ENCODE measurements at places on chromosomes 5 and 9.

- no peak for DNase-seq
These were observed 94.0 kb upstream of the SLC25A48 start for GRCh38 chr5:135740475-135740874.

DNA sequence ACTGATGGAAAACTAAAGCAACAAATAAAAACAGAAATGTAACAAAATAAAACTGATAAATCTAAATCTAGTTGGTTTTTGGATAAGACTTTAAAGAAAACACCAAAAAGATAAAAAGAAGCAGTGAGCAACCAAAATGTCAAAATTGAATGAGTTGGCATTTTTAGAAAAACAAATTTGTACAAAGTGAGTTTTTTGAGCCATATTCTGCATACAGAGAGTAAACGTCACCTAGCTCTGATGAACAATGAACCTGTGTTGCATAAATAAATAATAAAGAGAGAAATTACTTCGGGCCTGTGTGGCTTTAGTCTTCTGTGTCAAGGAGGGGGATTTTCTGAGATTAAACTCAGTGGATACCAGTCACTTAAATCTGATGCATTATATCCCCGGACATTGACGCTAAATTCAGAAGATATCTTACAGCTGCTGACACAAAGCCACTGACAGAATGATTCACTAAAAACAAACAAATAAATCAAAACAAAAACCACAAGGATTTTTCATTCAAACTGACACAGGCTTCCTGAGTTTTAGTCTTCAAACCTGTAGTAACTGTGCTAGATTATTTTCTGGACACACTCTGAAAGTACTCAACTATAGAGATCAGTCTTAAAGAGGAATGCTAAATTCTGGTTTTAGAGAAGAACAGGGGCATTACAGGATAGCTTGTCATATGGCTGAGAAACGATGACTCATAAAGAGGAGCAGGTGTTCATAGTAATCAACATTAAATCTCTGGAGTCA, 403.5 kb upstream of the ST8SIA4 start:
- DNase-seq = no peak

GRCh38 chr9:110797611-110798010, 129.0 kb downstream of the MUSK start:
- no peak for DNase-seq

GRCh38 chr5:85109616-85110015, 724.9 kb upstream of the EDIL3 start:
- no peak for DNase-seq

DNA sequence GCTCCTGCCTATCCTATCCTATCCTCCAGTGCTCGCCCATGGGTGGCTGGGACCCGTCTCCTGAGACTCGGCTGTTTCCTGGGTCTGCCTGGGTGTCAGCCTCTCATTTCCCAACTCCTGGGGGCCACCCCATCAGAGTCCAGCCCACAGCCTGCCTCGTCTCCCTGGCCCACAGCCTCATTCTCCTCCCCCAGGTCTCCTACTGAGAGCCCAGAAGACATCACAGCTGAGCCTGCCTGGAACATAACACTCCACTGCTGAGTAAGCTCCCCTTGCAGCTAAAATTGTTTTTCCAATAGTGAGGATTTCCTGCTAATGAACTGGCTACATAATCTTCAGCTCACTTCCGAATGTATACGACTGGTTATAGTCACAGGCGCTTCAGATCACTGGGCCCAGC, 95.3 kb downstream of the TTLL11 start:
- no peak for DNase-seq

- DNase-seq = no peak
These were observed 21.8 kb upstream of the TMOD1 start for GRCh38 chr9:97479496-97480159.

DNA sequence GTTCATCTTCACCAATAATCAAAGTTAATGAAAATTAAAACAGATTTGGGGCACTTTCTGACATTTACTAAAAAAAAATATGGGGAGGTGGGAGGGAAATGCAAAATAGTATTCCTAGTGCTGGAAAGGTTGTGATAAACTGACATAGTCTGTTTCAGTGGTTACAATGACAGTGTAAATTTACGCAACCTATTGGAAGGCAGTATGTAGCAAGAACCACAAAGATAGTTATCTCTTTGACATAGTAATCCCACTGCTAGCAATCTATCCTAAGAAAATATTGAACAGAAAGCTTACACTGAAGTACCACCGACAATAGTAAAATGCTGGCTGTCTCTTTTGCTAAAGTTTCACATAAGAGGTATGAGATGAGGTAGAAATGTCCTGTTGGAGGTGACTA, 15.1 kb upstream of the EPB41L4B start:
- no peak for DNase-seq

GRCh38 chr9:107685376-107685775, 195.8 kb upstream of the KLF4 start:
- DNase-seq = no peak

GRCh38 chr5:134968055-134968454, 348 bp downstream of the CATSPER3 start:
- no peak for DNase-seq

GRCh38 chr5:149151717-149152116, 10.4 kb downstream of the ABLIM3 start:
- no peak for DNase-seq

DNA sequence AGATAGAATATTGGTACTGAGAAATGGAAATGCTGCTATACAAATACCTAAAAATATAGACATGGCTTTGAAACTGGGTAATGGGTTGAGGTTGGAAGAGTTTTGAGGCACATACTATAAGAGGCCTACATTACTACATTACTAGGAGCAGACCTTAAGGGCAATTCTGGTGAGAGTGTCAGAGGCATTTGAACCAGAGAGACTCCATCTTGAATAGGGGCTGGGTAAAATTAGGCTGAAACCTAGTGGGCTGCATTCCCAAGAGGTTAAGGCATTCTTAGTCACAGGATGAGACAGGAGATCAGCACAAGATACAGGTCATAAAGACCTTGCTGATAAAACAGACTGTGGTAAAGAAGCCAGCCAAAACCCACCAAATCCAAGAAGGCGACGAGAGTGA, 104.6 kb upstream of the ADRA1B start:
- DNase-seq = no peak

- DNase-seq = no peak
These were observed 914.9 kb downstream of the EFNA5 start for GRCh38 chr5:106755789-106756188.

GRCh38 chr5:41747301-41747700, 122.9 kb downstream of the OXCT1 start:
- no peak for DNase-seq

DNA sequence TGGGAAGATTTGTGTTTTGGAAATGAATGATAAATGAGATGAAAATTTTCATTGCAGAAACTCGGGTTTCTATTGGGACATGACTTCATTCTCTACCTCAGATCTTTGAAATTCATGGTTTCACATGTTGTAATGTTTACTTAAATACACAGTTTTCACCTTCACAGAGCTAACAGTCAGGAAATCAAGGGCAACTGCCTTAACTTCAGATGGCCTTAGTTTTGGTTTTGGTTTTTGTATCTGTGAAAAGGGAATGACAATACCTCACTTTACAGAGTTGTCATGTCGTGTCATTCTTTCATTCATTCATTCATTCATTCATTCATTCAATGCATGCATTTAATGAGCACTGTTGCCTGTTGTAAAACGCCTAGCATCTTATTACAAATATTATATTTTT, 41.9 kb downstream of the NIM1K start:
- DNase-seq = no peak

- no peak for DNase-seq
These were observed 52.8 kb downstream of the ARL15 start for GRCh38 chr5:54257366-54258118.

GRCh38 chr5:1048162-1048721, 39.6 kb downstream of the NKD2 start:
- no peak for DNase-seq

- no peak for DNase-seq
These were observed 433.8 kb upstream of the CDH9 start for GRCh38 chr5:27472000-27472763.

GRCh38 chr9:131636593-131636992, 91.3 kb downstream of the PRRT1B start:
- DNase-seq = no peak

GRCh38 chr9:98372077-98372836, 116.8 kb upstream of the TBC1D2 start:
- DNase-seq = no peak

GRCh38 chr5:127352068-127352467, 61.5 kb downstream of the MEGF10 start:
- no peak for DNase-seq

DNA sequence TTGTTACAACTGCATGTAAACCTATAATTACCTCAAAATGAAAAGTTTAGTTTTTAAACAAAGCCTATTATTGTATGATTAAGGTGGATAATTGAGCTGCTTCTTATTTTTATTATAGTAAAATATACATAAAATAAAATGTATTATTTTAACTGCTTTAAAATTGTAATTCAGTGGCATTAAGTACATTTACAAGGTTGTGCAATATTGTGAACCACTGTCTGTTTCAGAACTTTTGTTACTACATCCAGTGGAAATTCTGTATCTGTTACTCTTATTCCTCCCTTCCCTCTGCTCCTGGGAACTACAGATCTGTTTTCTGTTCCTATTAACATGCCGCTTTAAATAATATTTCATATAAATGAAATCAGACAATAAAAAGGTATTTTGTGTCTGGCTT, 37.1 kb downstream of the ITGA1 start:
- no peak for DNase-seq

GRCh38 chr5:32434221-32434620, 10.3 kb downstream of the ZFR start:
- no peak for DNase-seq

DNA sequence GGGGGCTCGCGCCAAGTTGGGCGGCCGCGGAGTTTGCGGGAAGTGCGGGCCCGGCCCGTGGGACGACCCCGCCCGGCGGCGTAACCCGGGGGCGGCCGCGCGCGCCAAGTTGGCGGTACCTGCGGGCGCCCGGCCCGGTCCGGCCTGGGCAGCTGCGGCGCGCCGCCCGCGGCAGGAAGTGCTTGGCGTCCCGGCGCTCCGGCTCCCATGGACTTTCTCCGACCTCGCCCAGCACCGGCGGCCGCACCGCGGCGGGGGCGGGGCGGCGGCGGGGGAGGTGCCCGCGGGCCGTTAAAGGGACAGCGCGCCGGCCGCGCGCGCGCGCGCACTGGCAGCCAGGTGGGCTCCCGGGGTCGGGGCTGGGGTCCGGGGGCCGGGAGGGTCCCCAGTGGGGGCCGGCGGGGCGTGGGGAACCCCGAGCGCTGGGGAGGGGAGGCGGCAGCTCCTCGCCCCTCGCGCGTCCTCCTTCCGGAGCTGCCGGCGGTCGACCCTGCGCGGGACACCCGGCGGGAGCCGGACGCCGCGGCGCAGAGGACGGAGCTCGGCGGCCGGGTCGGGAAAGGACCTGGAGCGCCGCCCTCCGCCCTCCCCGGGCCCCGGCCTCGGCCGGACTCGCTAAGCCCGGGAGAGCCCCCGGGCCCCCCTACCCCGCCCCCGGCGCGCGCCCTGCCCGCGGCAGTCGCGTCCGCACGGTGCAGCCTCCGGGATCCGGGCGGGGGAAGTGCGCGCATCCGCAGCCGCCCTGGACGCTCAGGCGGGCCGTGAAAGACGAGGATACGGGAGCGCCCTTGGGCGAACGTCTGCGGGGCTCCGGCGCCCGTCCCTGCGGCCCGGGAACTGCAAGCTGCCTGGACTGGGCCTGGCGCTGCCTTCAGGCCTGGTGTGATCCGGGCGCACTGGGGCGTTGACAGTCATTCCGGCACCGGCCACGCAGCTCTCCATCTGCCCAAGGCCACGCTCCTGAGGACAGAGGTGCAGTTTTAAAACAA, at the start of gene NACC2:
Gene NACC2 (minus strand): TSS at position 220 of the 989 bp plus-strand sequence. CDS start 44,768 bp downstream, outside the sequence.
- DNase-seq = no peak

GRCh38 chr5:23840083-23840482, 332.7 kb downstream of the PRDM9 start:
- DNase-seq = no peak

DNA sequence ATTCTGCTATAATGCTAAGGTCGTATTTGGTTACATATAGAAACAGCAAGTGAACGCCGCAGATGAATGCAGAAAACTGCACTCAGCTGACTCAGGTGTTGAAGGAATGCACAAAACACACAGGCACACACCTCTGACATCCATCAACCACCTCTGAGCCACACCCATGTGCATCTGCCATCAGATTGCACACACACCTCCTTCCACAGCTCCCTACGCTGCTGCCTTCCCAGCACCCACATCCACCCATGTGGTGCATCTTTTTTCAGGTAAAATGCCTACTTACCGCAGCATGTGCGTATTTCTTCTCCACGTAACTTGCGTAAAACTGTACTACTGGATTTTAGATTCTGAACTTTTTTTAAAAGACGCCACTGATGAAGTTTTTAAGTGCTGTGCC, 7.1 kb downstream of the STK10 start:
- DNase-seq = no peak

DNA sequence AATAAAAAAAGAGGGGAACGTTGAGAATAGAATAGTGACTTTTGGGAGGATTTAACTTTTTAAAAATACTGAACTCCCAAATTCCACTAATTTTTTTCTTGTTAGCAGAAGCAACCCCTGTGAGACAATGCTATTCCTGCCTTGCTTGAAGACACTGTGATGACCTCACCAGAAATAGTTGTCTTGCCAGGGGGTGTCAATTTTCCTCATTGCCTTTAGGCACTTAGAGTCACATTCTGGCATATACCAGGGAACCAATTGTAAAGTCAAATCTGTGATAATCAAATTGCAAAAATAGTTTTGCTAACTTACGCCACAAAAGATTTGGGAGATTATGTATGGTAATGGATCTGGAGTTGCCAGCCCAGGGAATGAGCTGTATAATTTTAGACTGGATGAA, 42.8 kb upstream of the RPS23 start:
- DNase-seq = no peak

- DNase-seq = no peak
These were observed 1.8 kb upstream of the PROB1 start for GRCh38 chr5:139396691-139397090.

GRCh38 chr5:16573401-16573800, 43.4 kb downstream of the RETREG1 start:
- no peak for DNase-seq

DNA sequence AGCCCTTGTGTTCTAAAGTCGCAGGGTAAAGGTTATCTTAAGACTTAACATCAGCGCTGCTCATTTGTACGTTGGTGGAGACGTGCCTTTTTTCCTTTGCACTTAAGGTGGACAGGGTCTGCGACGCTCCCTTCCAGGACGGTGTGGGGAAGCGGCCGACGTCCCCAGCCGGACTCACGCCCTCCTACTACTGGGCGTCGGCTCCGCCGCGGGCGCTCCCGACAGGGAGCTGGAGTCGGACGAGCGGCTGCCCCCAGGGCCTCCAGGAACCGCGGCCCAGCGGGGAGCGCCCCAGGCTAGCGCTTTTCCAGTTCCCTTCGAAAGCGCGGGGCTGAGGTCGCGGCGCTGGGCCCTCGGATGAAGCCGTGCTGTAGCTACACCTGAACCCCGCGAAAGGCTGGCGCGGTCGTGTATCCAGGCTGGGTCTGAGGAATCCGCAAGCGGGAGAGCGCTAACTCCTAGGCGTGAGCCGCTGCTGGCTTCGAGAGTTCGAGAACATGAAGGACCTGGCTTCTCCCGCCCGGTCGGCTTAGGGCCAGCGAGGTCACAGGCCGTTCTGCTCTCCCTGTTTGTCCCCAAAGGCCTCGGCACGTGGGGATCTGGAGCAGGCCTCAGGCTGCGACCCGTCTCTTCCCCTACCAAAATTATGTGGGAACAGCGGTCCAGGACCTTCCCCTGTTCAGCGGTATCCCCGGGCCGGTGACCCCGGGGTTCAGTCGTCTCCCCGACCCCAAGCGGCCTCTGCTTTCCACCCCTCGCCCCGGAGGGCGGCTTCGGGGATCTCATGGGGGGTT, 3.8 kb upstream of the DMRT3 start:
- DNase-seq = no peak

- no peak for DNase-seq
These were observed 24.4 kb upstream of the GRAMD2B start for GRCh38 chr5:126398791-126399190.
